SW 1271 (cell line): ENCODE measurements at places on chromosomes 2 and 18.

GRCh38 chr2:24304098-24304497 is 56.2 kb downstream of the ITSN2 start:
- DNase-seq, result no peak

- no peak for DNase-seq
These were observed 5.6 kb downstream of the DTYMK start for GRCh38 chr2:241680827-241681599.

DNA sequence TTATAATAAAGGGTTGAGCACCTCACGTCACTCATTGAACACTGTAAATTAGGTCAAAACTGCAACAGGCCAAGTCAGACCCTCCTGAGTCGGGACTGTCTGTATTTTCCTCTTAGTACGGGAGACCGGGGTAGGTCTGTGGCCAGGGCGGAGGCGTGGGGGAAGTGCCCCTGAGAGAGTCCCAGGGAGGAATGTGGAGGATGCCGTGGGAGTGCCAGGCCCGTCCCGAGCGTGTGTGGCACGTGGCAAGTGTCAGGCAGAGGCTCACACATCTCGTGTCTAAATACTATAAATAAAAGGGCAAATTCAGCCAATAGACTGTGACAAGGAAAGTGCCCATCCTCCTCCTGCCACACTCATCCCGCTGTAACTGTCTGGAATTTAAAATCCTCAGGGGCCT is 6.3 kb upstream of the HDAC4 start:
- no peak for DNase-seq

- DNase-seq, result no peak
These were observed 105.9 kb upstream of the CREB1 start for GRCh38 chr2:207423886-207424285.

DNA sequence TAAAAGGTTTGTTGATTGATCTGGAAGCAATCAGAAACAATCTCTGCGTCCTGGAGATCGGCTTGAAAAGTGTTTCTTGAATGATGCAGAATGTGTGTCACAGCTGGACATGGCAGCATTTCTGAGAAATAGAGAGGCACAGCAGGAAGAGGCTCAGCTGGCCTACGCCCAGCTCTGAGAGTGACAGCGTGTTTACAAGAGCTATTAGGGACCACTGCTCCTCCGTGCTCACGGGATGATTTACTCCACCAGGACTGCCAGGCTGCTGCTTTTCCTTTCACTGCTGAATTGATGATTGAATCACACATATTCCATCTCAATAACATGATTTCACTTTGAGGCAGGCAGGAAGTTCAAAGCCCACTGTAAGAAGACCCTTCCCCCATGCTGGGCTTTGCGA is 62.8 kb downstream of the GALNT14 start:
- no peak for DNase-seq
